Activated CD8-positive, alpha-beta memory T cell treated with anti-CD3 and anti-CD28 coated beads for 48 hours (primary cell): ENCODE measurements at places on chromosomes 3 and 15.

DNA sequence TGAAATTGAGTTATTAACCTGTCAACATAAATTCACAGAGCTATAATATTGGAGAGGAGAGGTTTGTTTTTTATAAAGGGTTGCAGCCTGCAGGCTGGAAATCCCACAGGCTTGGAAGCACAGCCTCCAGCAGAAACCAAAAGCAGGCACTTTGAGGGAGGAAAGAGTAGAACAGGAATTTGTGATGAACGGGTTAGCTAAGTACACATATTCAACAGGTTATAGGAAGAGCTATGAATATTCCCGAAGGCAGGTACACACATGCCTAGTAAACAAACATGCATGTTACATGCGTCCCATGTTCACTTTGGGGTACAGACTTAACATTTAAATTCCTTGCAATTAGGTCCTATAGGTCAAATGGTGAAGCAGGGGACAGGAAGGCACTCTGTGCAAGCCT, 25.9 kb upstream of the LIPC start:
- DNase-seq, result no peak

GRCh38 chr3:29906906-29907305, 626.0 kb downstream of the RBMS3 start:
- no peak for DNase-seq

DNA sequence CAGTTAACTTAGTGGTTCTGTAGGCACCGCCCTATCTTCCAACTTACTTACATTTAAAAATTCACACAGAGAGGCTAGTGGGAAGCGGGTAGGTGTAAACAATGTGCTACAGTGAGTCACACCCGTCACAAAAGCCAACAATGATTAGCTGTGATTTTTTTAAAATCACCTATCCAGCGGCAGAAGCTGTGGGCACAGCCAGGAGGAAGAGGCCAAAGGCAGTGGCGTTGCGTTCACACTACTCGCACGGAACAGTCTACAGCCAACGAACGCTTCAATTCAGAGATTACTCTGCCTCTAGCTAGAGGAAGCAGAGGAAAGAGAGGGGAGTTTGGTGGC, 2.5 kb upstream of the NLGN1 start:
- DNase-seq, result no peak

- DNase-seq, result no peak
Observed at GRCh38 chr15:74906067-74906449, 593 bp downstream of the FAM219B start.

GRCh38 chr3:192168202-192168601, 559.1 kb downstream of the FGF12 start:
- no peak for DNase-seq

DNA sequence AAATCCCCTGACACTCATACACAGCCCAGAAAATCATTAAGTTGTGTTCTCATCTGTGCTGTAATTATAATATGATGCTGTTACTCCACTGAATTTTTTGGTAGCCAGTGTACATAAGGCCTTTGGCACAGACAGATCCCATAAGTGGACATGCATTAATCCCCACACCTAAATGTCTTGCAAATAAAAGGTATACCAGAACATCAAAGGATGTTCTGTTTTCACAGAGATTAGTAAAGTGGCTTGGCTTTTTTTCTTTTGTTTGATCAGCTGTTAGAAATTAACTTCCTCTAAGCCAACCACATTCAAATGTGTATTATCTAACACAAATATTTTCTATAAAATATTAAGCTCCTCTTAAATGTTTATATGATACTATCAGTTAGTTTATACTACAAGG, 2.7 kb downstream of the SST start:
- no peak for DNase-seq

GRCh38 chr3:78338405-78338804, 1298.5 kb downstream of the ROBO2 start:
- DNase-seq, result no peak

GRCh38 chr3:128203169-128203568, 49.9 kb downstream of the EEFSEC start:
- DNase-seq, result no peak

- DNase-seq, result no peak
Observed at GRCh38 chr15:99446565-99447496, 119.0 kb upstream of the MEF2A start.

- DNase-seq, result no peak
Observed at GRCh38 chr3:123782488-123782887, 101.6 kb downstream of the MYLK start.

DNA sequence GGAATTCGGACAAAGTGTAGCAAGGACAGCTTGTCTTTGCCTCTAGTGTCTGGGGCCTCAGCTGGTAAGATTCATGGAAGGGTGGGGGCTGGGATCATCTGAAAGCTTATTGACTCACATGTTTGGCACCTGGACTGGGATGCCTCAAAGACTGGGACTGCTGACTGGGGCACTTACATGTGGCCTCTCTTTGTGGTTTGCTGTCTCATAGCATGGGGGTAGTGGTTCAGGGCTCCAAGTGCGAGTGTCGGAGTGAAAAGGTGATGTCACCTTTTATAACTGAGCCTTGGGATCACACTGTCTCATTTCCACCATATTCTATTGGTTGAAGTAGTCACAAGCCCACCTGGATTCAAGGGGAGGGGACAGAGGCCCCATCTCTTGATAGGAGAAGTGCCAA, 6.8 kb downstream of the MFSD1 start:
- DNase-seq, result no peak

GRCh38 chr3:116015931-116016330, 392.6 kb downstream of the GAP43 start:
- DNase-seq, result no peak

GRCh38 chr3:89043406-89043932, 64.0 kb upstream of the EPHA3 start:
- no peak for DNase-seq

DNA sequence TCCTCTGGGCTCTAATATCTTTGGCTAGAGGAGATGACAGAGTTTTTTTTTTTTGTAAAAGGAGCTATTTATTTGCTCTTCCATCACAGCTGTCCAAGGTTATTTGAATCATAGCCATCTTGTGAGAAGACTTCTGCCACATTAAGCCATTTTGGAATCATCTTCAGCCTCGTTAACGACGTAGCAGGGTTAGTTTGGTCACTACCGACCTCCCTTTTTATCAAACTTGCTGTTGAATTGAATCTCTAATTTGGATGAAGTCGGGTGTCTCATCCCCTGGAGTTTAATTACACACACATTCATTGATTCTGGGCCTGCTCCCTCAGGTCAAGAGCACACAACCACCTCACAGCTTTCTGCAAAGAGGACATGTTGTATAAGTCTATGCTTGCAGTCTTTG, 238.7 kb downstream of the CPNE4 start:
- no peak for DNase-seq

DNA sequence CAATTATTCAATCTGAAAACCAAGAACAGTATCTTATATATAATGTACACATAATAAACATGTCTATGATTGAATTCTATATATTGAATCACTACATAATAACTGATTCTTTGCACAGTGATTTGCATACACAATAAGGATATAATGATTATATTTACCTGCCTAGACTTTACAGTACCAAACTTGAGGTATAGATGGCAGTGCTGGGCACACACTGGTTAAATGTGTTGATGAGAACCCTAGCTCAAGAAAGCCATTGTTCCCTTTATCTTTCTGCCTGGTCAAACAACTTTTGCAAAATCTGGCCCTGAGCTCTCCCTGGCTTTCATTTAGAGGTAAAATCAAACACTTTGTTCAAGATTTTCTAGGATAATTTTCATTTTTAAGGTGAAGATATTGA, 697.7 kb downstream of the TUSC7 start:
- DNase-seq, result no peak

GRCh38 chr3:106862067-106862466, 515.2 kb upstream of the CCDC54 start:
- no peak for DNase-seq

- DNase-seq, result no peak
Observed at GRCh38 chr15:85451099-85451700, 70.8 kb downstream of the AKAP13 start.

DNA sequence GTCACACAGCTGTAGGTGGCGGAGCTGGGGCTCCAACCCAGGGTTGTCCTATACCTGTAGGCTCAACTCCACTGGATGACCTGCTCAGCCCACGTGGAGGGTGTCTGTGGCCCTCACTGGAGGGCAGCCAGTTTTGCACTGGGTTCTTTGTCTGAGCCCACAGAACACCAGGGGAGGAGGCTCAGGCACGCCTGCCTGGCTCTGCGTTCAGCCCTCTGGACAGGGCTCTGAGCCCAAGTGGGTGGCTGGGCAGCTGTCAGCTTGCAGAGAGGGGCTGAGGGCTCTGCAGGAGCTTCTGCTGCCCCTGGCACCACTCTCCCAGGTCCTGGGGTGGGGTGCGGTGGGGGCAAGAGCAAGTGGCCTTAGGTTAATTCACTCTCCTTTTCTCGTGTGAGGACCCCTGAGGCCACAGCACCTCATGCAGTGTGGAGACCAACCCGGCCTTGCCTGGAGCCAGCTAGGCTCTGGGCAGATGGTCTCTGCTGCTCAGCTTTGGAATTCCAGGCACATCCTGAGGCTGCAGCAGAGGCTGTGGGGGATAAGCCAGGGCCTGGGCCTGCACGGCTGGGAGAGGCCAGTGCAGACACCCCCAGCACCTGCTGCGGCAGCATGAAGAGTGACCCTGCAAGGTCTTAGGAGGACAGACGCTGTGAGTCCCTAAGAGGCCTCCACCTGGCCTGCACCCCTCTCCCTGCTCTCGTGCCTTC, 23.5 kb downstream of the DUSP7 start:
- DNase-seq, result no peak

GRCh38 chr15:78207641-78208340, 26.6 kb downstream of the ACSBG1 start:
- DNase-seq, result no peak

DNA sequence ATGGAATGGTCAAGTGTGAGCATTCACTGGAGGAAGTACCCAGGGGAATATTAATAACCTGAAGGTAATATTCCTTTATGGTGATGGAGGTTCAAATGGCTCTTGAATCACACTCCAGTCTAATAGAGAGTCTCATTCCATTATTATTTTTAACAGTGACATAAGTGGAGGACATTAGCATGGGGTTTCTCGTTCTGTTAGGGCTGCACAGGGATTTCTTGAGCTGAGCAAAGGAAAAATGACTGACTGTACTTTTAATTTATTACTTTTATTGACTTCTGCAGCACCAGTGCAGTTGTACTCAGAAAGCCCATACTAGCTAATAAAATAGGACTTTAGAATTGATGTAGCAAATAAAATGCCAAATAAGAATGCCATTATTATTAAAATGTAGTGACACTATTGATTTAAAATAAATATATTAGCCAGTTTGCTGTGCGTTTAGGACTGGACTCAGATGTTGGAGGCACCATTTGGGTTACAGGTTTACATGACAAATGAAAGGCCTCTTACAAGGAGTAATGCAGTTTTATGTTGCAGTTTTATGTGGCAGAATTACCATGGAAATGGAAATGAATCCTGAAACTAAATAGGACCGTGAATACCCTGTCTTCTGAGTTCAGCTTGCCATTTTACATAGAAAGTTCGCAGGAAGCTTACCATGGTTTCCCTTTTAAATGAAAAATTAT, 705.1 kb upstream of the GRM7 start:
- no peak for DNase-seq

DNA sequence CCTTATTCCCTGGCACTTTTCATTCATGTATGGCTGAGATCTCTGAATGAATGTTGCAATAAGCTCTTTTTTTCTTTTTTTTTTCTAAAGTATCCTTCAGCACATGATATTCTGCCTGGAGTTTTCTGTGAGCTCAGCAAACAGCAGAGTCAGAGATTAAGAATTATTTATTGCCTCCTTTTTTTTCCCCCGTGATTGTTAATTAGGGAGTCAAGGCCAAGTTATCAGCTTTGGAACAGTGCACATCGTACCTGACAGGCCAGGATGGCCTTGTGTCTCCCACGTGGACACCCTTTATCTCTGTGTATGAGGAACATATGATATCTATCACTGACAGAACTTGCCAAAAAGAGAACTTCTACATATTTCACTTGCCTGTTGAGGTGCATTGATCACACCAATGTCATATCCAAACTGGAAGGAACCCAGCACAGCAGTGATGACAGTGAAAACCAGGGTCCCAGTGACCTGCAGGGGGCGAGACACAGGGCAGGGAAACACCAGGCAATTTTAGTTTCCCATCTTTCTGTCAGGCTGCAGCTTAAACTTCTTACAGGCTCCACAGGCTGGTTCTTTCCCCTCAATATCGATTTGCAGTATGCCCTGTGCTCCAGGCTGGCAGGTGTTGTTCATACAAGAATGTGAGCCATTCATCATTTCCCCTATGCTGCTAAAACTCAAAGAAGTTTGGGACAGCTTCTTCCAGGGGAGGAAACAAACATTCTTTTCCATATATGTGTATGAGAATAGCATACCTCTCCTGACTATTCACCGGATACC, 8.2 kb downstream of the SLC2A2 start:
- DNase-seq, result no peak

DNA sequence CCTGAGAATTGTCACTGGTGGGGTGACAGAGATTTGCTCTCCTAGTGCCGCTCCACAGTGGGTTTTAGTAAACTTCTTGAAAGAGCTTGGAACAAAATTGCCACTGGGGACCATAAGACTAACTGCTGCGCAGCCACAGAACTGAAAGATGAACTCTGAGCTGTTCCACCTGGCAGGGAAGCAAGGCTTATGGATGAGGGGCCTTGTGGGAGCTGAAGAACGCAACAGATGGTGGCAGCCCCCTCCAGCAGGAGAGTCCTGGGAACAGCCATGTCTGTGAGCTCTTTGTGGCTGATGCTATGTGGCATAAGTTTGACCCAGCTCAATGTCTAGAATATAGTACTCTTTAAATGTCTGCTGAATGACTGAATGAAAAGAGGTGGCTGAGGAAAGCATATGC, 66.8 kb upstream of the C2CD4B start:
- DNase-seq, result no peak

DNA sequence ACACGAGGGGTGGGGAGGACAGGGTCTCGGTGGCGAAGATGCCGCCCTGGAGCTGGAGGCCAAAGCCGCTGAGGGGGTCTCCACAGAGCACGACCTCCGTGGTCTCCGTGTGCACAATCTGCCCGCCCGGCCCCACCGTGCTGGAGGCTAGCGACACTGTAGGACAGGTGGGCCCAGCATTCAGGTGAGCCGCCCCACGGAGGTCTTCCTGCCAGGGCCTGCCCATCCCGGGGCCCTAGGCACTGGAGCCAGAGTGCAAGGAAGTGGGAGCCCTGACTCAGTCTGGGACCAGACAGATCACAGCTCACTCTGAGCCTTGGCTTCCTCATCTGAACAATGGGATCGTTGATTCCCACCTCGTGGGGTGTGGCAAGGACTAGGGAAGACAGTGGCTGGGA, 25.8 kb downstream of the GRIP2 start:
- DNase-seq, result no peak

GRCh38 chr15:59738676-59739075, 49.6 kb upstream of the BNIP2 start:
- DNase-seq, result no peak

- DNase-seq, result no peak
Observed at GRCh38 chr3:122919291-122919610, 108.3 kb downstream of the SEMA5B start.
